CD4-positive, alpha-beta memory T cell (primary cell): ENCODE measurements at places on chromosomes 7 and 10. TPM values are rescaled to one million over a fixed set of nuclear protein-coding genes. Genes with fewer than 3 reads are reported as not detected.

The MYO1G gene
- 92.9 TPM for total RNA-seq

The PTPRZ1 gene
- total RNA-seq = not detected

The TMEM213 gene
- total RNA-seq = not detected

The ITIH5 gene
- total RNA-seq = not detected

The GNGT1 gene
- not detected for total RNA-seq

The IRF5 gene
- 7.2 TPM for total RNA-seq

The IFIT2 gene
- total RNA-seq = 10.7 TPM

The TCAF2 gene
- total RNA-seq = 31.6 TPM

The EPO gene
- not detected for total RNA-seq

DNA sequence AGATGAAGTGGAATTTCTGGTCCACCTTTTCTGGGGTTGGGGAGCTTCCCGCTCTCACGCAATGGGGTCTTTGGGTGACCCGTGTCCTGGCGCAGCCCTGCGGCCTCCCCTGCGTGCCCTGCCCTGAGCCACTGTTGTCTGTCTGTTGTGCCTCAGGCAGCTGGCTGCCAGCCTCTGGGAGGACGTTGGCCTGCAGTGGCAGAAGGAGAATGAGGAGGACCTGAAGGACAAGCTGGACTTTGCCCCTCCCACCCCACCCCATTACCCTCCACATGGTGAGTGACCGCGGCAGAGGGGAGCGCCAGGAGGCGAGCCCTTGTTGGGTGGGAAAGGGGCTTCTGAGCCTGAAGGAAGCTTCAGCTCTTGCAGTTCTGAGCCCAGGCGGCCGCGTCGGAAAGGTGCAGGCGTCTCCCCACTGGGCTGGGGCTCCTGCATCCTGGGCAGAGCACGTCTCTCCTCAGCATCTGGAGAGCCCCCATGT, 14.2 kb upstream of the PRKAR1B start:
- DNase-seq = no peak

GRCh38 chr10:99425204-99425603, 5.2 kb downstream of the GOT1 start:
- no peak for DNase-seq

- no peak for DNase-seq
These were observed 958.2 kb upstream of the AUTS2 start for GRCh38 chr7:68640103-68640502.

GRCh38 chr10:63573068-63573697, 52.0 kb downstream of the REEP3 start:
- peak; percentile 10 for DNase-seq

DNA sequence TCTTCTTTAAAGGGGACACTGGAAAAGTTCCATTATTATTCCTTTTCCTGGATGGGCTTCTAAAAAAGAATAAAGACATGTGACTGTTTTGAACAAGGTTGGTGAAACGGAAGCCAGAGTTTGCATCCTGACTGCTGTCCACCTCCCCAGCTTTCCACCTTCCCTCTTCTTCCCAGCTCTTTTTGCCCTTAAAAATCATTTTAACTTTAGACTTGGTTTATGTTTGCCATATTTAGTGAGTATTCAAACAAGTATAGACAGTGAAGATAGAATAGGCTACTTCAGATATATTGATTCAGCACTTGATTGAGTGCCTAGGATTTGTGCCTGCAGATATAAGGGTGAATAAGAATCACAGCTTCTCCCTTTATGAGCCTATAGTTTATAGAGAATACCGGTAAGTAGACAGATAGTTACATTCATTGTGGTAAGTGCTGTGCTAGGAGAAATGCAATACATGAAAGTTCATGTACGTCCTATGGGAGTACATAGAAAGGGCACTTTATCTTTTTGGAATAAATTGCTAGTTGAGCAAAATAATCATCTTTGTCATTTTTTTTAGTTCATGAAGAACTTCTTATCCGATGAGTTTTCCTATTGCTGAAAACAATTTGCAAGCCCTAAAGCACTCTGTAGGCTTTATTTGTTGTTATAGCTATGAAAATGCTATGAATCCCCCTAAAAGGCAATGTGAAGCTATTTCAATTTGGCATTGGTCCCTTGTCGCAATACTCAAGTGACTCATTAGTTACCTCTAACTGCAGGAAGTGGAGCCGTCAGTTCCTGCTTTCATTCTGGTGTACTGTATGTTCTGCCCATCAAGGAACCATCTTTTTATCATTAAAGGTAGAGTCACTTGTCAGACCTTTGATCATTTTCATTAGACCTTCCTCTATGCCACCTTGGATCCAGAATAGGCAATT, 57.2 kb upstream of the STRIP2 start:
- DNase-seq = no peak

DNA sequence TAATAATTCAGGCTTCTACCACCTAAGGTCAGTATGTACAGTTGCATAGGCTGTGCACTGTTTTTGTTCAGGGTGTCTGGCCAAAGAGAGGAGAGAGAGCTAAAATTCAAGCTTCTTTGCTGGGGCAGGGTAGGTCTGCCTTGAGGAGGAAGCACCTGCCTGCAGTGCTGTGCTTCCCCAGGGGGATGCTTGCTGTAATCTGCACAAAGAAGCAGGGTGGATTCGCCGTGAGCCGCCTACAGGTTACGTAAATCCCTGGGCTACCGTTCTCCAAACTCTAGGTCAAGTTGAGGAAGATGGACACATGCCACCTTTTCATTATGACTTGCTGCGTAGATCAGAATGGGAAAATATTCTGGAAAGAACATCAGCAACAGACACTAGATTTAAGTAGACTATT, 543.3 kb downstream of the TNS3 start:
- no peak for DNase-seq

DNA sequence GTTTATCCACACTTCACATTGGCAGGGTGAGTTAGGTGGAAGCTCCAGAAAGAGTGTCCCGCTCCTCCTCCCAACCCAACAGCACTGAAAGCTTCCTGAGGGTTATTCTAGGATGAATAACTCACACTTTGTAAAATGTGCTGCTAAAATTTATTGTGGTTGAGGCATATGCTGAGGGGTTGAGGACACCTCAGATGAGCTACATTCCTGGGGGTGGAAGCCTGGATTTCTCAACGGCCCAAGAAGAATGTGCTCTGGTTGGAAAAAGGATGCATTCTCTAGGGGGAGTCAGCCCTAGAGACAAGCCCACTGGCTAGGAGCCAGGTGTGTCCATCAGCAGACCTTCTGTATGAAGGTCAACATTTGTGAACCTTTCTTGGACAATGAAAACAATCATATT, 91.5 kb upstream of the PDE1C start:
- DNase-seq = no peak

- no peak for DNase-seq
These were observed 1014.5 kb upstream of the LRRTM3 start for GRCh38 chr10:65911151-65911835.

GRCh38 chr7:139574618-139575337, 51.3 kb downstream of the CLEC2L start:
- no peak for DNase-seq

- no peak for DNase-seq
These were observed 42.0 kb downstream of the CDH23 start for GRCh38 chr10:71438761-71439160.

DNA sequence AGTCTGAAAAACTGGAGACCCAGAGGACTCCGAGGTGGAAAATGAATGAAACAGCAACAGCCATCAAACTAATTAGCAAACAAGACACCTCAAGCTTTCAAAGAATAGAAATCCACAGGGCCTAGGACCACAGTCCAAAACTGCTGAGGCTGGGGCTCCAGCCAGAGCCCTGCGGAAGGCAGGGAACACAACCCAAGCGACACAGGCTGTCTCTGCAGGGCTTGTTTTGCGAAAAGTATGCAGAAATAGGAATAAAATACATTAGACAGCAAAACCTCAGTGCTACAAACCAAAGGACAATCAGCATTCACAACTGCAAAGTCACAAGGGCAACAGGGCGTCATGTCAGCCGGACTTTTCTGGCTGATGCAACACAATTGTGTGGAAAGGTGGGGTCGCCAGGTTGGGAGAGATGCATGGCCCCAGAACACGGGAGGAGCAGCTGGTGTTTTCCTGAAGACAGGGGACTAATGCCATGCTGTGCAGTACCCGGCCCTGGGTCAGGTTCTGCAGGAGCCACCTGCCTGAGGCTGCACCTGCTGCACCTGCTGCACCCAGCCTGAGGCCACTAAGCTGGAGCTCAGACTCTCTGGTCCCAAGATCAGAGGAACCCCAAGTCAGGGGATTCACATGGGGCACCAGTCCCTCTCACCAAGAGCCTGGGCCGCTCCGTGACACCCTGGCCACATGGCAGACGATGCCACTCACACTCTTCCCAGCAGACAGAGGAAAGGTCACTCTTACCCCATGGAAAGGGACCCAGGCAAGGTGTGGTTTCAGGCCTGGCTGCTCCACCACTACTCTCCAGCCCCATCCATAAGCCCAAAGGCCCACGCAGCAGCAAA, 74.2 kb downstream of the MAD1L1 start:
- DNase-seq = no peak

GRCh38 chr7:129772646-129773280, 161.2 kb downstream of the NRF1 start:
- no peak for DNase-seq

GRCh38 chr10:3482200-3482993, 302.6 kb downstream of the KLF6 start:
- DNase-seq = no peak

GRCh38 chr7:21898265-21898930, 47.3 kb downstream of the CDCA7L start:
- peak; percentile 27 for DNase-seq

GRCh38 chr7:26657206-26657641, 207.2 kb downstream of the SKAP2 start:
- no peak for DNase-seq

GRCh38 chr7:127594490-127594889, 954 bp downstream of the FSCN3 start:
- no peak for DNase-seq

DNA sequence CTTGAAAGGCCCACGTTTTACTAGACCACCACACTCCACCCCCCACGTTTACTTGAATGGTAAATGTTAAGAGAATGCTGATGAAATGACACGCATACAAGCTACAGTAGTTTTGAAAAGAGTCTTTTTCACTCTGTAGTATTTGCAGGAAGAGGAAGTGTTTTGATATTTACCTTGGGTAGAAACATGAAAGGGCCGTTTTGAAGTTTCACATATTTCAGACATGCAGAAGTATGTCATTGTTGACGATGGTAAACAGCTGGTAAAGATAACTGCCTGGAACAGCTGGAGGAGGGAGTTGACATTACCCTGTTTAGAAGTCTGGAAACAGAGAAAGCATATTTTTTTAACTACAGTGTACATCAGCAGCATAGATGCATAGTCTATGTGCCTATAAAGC, 160.7 kb downstream of the NXPH1 start:
- no peak for DNase-seq

DNA sequence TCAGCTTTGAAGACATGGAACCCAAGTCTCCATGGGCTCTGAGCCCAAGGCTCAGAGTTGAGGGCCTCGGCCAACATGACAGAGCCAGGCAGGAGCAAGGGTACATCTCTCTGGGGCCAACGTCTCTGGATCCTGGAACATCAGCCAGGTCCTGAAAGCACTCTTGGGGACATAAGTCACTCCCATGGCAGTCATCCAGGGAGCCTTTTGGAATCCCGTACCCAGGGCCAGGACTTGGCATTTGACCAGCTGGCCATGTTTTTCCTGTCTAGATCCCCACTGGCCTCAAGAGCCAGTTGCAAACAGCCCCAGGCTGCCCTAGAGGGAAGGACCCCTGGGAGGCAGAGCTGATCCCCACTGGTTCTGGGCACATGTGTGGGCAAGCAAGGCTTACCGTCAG, 4.3 kb upstream of the CXCL12 start:
- no peak for DNase-seq

DNA sequence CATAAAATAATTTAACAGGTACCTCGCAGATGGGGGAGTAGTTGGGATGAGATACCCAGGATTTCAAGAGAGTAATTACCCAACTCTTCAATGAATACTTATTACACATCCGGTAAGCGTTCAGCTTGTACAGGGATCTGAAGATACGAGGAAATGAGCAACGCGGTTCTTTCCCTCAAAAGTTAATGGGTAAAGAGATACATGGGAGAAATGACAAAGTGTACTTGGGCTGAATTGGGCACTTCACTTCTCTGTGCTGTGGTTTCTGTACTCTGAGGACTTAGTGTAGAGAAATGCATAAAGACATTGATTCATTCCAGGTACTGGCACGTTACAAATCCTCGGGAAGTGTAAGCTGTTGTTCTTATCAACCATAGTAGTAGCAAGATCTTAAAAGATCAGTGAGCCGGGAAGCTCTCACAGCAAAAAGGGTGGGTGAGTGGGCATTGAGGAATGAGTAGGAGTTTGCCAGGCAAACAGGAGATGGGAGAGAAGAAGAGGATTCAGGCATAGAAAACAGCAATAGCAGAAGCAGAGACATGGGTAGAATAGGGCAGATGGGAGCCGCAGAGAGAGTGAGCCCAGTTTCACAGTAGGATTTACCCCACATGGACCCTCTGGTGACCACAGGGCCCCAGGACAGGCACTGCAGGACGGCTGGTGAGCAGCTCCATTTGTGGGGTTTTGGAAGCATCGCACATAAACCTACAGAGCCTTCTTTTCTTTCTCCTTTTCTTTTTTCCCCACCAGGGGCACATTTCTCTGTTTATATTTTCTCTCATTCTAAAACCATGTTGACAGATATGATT, 304.3 kb upstream of the PITRM1 start:
- no peak for DNase-seq
